ENCODE measurements at places on chromosomes 3 and 15.

GRCh38 chr3:99505200-99505599, 133.2 kb upstream of the COL8A1 start:
- DNase-seq, result no peak

- peak; percentile 42 for DNase-seq
Measured at GRCh38 chr15:73965758-73966113, 26.4 kb downstream of the STOML1 start.

DNA sequence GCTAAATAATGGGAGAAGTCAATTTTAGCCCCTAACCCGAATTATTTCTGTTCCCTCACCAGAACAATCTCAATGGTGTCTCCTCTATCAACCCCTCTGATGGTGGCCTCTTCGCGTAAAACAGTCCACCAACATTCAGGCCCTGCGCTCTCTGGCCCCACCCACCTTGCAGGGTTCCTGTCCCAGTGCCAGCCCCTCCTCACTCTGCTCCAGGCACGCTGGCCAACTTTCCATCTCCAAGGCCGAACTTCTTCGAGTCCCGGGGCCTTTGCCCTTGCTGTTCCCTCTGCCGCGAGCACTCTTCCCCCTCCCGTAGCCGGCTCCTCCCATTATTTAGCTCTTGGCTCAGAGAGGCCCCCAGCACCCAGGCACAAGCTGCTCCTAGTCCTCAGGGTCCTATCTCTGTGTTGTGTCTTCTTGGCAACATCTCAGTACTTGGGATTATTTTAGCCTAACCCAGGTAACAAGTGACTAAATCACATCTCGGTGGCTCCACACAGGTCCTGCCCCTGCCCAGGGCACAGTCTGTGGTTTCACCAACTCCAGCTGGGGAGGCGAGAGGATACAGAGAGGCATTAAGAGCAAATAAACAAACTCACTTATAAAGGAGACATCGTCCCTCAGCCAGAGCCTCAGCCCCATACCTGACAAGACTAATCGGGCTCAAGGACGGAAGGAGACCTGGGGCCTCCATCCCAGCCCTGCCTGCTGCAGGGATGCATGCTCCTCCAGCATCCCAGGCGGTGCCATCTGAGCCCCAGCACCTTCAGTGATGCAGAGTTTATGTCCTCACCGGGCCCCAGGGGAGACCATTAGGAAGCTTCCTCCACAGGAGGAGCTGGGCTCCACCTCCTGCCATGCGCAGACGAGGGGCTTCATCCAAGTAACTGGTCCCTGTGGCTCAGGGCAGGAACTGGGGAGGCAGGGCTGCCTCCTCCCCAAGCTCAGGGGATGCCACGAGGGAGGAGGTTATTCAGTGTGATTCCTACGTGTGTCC, 19.7 kb upstream of the IQSEC1 start:
- no peak for DNase-seq

DNA sequence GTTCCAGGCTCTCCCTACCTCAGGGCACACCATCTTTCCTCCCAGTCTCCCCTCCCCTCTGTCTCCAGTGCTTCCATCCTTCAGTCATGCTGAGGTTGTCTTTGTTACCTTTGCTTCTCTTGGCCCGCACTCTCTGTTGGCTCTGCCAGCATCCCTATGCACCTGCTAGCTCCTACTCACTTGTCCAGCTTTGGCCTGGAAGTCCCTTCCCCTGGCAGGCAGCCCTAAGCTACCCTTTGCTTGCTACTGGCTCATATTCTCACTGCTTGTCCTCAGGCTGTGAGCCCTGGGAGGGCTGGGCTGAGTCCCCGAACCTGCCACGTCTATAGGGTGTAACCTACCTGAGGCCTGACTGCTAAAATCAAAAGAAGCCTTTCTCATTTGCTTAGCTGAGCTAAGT, 122.7 kb downstream of the PGPEP1L start:
- no peak for DNase-seq

DNA sequence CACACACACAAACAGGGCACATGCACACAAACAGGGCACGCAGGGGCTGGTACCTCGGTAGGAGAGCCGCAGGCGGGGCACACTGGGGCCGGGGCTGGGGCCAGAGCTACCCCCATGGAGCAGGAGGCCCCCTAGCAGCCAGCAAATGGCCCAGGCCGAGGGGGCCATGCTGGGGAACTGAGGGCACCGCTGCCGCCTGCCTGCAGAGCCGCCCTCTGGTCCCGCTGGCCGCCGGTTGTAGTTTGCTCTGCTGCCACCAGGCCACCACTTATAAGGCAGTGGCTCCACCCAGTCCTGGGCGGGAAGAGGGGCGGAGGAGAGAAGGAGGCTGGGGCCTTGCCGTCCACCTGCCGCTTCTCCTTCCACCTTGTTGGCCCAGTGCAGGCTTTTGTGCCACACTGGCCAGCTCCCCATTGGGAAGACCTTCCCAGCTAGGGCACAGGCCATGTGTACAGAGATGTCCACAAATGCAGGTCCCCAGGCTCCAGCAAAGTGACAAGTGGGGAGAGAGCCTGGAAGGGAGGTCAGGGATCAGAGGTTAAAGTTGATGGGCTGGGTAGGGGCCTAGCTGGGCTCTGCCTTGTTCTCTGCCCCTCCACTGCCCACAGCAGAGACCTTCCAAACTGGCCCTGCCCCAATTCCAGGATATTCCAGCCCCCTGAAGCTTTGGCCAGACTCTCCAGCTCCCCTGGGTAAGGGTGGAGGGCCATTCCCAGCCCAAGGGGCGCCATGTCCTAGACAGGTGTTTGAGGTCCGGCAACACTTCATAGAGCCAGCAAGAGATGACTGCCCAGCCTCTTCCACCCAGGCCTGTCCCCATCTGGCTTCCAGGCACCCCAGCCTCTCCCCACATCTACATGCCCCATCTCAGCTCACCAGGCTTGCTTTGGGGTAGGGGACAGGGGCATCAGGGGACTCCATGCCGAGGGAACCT, at the start of gene SEMA3G:
Gene SEMA3G (minus strand): TSS at position 244 of the 934 bp plus-strand sequence. CDS start 76 bp downstream, at position 168.
- peak; percentile 78 for DNase-seq

DNA sequence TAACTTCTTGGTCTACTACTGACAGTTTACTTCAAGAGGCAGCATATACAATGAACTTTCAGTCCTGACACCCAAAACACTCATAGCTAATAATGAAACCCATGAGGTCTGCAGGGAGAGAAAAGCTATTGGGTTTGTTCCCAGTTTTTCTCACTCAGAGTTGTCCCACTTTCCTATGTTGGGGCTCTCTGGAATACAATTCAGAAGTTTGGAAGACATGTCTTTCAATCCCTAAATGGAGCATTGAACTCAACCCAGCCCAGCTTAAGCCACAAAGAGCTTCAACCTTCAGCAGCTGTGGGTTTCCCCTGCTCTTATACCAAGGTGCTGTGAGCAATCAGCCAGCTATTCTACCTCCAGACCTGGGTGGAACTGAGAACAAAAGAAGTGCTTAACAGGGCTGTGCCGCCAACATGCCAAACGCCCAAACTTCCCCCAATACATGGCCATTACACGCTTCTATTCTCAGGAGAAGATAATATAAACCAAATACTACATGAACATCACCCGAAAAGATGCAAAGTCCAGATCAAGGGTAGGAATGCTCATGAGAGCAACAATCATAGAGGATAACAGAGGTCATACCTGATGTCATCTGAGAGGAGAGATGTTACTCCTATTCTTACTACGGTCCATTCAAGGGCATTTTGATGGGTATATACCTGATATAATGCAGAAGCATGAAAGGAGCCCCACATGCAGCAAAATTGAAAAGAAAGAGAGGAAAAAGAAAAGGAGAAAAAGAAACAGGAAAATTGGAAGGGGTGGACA, 131.2 kb upstream of the TGFBR2 start:
- DNase-seq, result peak; percentile 19

DNA sequence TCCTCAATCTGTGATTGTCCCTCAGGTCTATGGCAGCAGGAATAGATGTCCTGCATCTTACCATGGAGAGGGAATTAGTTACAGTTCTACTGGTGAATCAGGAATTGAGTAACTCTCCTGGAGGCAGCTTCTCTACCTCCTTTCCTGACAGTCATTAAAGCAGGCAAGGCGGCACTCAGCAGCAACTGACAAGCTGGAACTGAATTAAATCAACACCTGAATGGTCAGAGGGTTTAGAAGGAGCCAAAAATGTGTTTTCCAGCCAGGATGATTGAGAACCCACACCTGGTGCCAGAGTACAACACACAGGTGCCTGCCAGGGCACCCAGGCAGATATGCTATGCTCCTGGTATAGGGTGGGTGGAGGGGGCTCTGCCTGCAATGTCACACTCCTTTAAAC, 43.1 kb upstream of the TIPARP start:
- DNase-seq, result no peak

GRCh38 chr15:91782221-91782620, 71.3 kb upstream of the SLCO3A1 start:
- no peak for DNase-seq

DNA sequence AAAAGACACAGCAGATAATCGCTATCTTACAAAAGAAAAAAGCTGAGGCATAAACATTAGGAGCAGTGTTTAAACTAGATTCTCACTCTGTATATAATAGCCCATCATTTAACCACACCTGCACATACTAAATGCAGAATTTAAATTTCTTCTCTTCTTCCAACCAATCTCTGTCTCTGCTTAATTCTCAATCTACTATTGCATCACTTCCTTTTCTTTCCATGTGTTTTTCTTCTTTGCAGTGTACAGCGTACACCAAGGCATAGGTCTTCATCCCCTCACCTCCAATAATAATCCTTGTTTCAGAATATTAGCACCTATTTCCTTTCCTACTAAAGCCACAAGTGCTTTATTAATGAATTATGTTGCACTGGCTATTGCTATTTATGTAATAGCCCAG, 90.9 kb downstream of the NR1I2 start:
- DNase-seq, result no peak

GRCh38 chr3:197495059-197495455, 60.7 kb downstream of the BDH1 start:
- DNase-seq, result no peak

- DNase-seq, result no peak
Measured at GRCh38 chr15:35308802-35309201, 223.7 kb upstream of the NANOGP8 start.

GRCh38 chr3:42501681-42502428, 588 bp upstream of the VIPR1 start:
- DNase-seq, result peak; percentile 66

DNA sequence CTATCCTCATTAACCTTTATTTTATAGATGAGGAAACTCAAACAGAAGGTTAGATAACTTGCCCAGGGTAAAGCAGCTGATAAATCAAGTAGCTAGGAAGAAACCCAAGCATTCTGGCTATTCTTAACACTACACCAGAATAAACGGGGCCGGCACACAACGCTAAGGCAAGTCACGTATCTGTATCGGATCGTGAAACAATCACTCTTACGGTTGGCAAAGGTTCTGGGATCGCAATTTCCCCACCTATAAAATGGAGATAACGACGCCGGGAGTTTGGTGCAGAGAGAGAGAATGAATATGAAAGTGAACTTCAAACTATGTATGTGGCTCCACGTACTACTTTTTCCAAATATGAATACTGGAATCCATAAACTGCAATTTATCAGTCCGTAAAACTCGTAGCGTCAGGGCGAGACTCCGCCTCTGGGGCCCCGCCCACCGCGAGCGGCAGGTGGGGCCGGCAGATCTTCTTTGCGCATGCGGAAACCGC, 252 bp upstream of the ARMC8 start:
- peak; percentile 91 for DNase-seq

GRCh38 chr3:43034200-43034599, 55.1 kb downstream of the GASK1A start:
- no peak for DNase-seq

GRCh38 chr3:43096761-43097160, 9.1 kb downstream of the POMGNT2 start:
- DNase-seq, result no peak

- no peak for DNase-seq
Measured at GRCh38 chr15:56341201-56341600, 24.0 kb upstream of the TEX9 start.

- DNase-seq, result no peak
Measured at GRCh38 chr15:69323893-69324430, 25.2 kb downstream of the PAQR5 start.

GRCh38 chr15:40008061-40008765, 30.8 kb downstream of the SRP14 start:
- no peak for DNase-seq

DNA sequence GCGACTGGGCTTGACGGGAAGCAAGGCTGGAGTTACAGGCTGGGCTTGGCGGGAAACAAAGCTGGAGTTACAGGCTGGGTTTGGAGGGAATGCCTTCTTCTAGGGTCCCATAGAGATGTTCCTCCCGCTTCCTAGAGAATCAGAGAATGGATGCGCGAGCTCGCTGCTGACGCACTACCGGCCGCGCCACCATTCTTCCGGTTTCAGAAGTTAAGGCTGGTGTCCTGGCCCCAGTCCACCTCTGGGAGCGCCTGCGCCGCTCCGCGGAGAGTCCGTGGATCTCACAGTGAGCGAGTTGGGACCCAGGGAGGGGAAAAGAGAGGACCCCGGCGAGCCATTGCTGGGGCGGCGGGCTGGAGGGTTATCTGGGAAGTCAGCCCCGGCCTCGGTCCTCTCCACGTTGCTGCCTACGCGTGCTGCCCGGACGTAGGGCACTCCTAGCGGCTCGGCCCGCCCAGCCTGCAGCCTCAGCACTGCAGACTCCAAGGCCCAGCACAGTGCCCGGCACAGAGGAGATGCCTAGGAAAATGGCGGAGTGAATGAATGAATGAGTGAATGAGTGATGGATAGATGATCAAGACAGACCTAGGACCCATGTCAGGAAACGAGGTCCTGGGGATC, at the start of gene ZNF502:
Gene ZNF502 (plus strand): TSS at position 206 of the 621 bp plus-strand sequence. CDS start 7,602 bp downstream, outside the sequence.
- DNase-seq, result peak; percentile 56

GRCh38 chr3:123282461-123282860, 80.7 kb downstream of the SEC22A start:
- DNase-seq, result no peak

DNA sequence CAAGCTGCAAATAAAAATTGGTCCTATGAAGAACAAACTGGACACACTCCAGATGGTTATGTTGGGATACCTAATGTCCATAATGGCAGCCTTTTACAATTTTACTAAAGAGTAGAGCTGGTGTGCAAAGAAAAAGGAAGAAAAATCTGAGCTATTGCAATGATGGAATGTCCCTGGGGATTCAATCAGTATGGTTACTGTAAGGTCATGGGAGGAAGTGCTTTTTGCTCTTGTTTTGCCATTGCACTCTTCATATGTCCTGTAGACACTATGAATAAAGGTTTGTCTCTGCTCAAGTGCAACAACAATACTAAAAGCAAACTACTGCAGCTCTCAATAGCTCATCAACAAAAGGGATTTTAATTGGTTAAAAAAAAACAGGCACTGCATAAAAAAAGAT, 5.4 kb downstream of the PFN2 start:
- DNase-seq, result no peak

DNA sequence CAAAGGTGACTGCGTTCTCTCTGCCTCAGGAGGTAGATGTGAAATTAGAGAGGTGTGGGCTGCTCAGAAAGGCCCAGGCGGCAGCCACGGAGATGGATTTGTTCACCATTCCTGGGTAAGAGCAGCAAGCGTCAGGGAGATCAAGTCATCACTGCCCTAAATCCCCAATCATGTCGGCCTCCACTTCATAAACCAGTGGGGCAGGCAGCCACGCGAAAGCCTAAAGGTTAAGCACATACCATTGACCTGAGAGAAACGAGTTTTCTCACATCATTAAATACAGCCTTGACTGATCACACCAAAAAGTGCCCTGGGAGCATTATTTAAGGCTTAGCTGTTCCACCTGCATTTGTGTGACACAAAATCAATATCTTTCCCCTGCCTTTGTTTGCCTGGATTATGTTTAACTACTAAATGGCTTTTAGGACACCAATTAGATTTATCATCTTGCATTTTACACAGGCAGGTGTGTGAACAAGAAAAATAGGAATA, 50.7 kb upstream of the FOXB1 start:
- no peak for DNase-seq
